ENCODE measurements at places on chromosomes 3 and 15.

- DNase-seq: no peak
These were observed at the start of gene GPR27 for GRCh38 chr3:71753701-71754609. GPR27 (plus strand) TSS chr3:71753855; CDS start chr3:71754050, 195 bp downstream.

DNA sequence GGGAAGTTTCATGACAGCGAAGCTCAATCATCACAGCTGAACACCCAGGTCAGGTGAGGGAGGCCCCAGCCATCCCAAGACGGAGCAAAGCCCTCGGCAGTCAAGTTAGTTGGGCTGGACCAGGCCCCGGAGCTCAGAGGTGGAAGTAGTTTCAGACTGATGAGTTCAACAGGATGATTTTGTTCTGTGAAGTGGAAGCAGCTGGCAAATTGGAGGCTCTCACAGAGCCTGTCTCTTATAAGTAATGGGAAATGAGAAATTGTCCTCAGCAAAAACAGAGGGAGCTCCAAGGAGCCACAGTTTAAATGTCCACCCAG lies 245.1 kb downstream of the XXYLT1 start:
- peak; percentile 41 for DNase-seq

GRCh38 chr3:23576379-23576959 lies 229.3 kb upstream of the UBE2E1 start:
- no peak for DNase-seq

DNA sequence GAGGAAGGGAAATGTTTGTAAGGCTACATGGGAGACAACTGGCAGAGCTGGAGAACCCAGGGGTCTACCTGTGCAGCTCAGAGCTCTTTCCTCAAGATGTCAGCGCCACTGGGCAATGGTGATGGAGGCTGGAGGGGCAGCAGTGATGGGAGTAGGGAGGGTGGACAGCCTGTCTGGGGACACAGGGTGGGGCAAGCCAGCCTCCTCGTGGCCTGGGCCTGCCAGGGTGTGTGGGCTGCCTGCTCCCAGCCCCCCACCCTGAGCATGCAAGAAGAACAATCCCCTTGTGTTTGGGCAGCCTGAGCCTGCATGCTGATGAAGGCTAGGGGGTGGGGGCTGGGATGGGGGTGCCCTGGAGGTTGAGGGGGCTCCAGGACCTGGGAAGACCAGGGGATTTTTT lies 1.2 kb downstream of the PCBP4 start:
- no peak for DNase-seq

DNA sequence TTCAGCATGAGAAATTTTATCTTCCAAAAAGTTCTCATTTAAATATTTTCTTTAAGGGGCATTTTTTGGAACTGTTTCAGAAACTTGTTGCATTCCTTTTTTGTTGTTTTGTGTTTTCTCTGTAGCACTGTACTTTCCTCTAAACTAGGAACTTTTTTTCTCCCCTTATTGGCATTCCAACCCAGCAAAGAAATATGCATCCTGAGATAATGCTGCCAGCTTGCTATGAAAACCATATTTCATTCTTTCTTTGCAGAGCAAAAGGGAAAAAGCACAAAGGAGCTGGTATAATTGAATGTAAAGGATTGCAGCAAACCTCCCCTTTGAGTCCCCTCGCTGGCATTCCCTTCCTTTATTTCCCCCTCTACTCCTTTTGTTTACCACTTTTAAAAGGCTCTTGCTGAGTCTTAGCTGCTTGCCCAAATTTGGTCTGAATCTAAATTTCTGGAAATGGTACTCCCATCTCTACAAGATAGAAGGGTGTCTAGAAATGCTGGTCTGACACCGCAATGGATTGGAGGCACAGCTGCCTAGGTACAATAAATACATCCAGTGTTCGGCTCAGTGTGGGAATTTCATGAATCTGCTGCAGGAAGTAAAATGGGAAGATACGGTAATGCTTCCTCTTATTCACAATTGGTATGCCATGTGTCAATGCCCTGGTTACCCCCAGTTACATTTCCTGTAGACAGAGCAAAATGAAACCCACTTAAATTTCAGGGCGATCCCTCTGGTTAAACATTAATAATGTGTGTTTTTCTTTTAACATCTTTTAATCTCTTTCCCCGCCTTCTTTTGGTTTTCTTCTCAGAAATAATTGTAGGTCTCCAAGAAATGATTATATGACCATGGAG lies 156.6 kb downstream of the MEIS2 start:
- no peak for DNase-seq

DNA sequence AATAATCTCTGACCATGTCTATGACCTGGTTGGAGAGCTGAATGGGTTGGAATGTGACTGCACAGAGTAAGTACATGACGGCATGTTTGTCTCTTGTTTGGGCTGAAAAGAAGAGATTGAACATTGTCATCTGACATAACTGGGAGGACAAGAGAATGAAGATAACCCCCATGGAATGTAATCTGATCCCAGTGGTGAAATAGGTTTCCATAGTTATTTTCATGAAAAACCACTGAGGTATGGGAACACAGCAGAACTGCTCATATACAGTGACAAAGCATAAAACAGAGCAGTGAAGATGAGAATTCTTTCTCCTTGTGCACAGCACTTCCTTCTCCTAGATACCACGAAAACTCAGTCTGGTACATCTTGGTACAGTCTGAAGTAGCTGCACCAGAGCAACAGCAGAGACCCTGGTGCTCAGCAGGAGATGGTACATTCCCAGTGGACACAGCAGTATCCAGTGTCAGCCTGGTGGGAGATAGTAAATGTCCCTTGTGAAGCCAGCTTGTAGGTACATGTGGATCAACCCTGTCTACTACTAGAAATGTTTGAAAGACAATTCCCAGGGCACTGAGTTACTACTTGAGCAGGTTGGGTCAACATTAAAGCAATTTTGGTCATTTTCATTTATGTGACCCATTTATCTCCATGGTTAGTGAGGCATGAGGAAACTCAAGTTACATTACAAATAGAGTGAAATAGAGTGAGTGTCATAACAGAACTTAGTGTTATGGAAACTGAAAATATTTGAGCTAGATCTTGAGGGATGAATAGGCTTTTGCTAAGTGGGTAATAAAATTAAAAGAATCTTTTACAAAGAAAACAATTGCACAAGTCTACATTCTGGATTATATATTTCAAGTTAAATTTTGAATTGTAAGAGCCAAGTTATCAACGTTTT lies 178.3 kb downstream of the SUCNR1 start:
- no peak for DNase-seq

DNA sequence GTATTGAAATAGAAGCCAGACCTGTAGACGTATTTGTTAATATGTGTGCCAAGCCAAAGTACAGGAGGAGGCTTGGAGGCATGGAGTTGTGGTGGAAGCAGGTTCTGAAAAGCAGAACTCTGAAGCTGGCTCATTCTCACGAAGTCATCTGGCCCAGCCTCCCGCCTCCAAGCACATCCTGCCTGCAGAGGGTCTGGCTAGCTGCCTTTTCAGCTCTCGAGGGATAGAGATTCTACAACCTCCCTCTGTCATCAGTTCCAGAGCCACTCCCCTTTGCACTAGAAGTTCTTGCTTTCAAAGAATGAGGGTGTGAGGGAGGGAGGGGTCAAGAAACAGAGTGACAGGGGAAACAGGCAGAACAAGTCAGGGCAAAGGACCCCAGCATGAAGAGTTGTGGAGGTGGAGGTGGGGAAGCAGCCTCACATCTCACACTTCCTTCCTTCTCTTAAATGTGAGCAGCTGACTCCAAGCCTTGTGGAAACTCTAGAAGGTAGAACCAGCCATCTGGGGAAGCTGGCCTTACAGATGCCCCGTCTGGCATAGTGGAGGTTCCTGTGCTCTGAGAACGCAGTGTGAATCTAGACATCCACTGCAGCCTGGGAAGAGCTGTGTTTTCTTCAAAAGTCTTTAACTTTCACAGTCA lies 95.3 kb downstream of the SLC49A4 start:
- DNase-seq: peak; percentile 85
